Kasumi-1 (cell line): ENCODE measurements at places on chromosomes 13 and 19.
A peak's percentile ranks its signal among the peaks of the same experiment; 100 is the strongest.

DNA sequence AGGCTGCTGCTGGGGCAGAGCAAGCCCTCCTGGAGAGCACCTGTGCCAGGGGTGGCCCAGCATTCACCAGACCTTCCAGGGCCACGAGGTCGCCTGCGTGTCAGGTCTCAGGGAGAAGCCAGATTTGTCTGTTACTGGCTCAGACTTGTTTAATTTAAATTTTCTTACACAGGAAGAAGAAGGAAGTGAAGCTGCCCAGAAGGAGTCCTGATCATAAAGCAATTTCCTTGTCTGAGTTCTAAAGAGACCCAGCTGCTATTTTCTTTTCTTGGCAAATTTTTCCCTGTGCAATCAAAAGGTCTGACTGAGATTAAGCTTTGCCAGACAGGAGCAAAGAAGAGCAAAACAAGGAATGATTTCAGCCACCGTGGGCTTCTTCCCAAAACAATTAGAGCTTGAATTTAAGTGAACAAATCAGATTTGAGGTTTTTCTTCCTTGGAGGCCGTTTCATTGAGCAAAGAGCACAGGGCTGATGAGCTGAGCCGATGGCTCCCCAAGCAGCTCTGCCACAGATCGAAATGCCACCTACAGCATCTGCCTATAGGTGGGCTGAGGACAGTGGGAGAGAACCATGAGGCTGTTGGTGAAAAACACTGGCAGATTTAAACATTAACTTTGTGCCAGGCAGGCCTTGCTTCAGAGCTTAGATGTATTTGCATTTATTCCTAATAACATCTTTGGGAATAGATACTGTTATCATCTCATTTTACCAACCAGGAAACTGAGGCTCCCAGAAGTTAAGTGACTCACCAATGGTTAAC, 40.1 kb downstream of the HSPH1 start:
- DNase-seq = peak; percentile 13

GRCh38 chr13:49954674-49955455, 18.7 kb upstream of the SPRYD7 start:
- no peak for DNase-seq

DNA sequence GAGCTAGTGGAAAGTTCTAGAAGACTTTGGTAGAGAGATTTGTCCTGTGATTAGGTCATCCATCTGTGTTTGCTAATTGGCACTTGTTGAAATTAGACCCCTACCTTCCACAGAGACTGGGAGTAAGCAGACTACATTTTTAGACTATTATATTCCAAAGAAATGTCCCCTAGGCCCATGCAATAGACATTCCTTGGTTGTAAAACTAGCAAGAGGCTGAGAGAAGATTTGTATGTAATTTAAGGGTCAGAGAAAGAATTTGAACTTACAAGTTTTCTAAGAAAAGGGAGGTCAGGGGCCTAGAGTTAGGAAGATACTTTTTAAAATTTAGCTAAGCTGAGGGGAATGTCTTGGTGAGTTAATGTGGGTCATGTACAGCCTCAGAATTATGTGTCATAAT, 470.7 kb upstream of the SLITRK1 start:
- no peak for DNase-seq

GRCh38 chr13:26867451-26868091, 107.0 kb upstream of the GPR12 start:
- DNase-seq = peak; percentile 0

DNA sequence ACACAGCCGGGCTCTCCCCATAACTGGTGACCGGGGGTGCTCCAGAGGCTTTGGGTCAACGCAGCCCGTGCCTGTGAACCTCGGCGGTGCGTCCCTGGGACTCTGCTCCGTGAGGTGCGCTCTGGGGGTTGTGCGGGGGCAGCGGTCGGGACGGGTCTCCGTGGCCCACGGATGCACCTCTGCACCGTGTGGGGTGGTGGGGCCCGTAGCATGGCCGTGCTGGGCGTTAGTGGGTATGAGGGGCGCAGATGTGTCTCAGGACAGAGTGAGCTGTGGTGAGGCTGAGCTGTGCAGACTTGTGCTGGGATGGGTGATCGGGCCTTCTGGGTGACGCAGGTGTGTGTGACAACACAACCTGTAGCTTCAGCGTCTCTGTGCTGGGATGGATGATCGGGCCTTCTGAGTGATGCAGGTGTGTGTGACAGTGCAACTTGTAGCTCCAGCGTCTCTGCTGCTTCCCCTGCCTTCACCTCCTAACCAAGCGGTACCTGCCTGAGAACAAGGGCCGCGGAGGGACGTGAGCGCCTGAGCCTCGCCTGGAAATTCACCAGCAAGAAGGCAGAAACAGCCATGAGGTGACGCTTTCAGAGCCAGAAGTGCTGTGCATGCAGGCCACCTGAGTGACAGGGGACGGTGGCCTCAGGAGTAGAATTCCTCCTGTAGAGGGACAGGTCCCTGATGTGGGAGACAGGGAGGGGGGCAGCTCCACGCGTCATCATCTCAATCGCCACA, 599 bp downstream of the ZNF331 start:
- no peak for DNase-seq

DNA sequence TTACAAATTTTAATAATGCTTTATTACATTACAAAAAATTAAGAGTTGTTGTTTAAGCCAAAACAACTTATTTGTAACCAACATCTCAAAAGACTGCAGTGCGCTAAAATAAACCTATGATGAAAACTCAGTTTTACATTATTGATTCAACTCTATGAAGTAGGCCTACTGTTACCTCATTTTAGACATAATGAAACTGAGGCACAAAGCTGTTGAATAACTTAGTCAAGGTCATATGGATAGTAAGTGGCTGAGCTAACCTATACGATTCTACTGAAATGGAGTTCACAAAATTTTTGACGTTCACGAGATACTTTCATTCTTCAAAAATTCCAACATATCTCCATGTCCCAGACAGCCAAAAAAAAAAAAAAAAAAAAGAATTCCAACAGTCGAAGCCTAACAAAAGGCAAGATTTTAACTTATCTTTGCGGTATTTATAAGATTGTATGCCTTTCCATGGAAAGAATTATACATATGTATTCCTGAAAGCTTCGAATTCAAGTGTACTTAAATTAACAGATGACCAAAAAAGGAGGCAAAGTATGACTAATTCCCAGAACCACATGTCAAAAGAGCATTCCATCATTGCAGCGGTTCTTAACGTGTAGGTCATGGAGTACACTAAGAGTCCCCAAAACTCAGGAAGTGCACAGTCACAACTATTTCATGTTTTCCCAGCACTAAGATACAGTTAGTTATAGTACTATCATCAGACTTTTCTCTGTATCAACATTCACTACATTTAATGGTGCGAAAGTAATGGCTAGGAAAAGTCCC, 69.4 kb downstream of the PSPC1 start:
- no peak for DNase-seq

DNA sequence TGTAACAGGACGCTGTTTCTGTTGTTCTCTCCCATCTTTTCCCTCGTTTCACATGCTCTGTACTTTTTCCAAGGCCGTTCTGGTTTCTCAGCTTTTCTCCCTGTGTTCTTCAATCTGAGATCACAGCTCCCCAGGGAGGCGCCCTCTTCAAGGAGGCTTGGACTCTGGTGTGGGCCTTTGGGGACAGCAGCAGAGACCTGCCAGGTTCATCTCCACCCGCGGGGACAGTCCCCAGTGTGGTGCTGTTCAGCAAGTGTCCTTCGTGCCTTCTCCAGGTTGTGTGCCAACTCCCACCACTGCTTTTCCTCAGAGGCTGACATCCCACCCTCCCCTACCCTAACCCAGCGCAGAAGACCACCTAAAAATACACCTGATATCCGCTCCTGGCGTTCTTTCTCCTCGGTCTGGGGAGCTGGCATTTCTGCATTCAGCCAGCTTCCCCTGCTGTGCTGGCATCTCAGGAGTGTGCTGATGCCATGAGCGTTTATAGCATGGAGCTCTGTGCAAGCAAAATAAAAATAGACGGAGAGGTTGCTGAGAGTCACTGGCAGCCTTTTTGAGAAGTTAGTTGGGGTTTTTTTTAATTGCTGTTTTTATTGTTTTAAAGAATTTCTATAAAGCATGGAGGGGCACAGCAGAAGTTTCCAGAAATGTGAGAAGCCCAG, 149.4 kb downstream of the STK24 start:
- no peak for DNase-seq

- DNase-seq = no peak
Observed at GRCh38 chr19:30102239-30102638, 160.2 kb downstream of the URI1 start.

- no peak for DNase-seq
Observed at GRCh38 chr13:30755678-30756077, 20.3 kb downstream of the ALOX5AP start.

DNA sequence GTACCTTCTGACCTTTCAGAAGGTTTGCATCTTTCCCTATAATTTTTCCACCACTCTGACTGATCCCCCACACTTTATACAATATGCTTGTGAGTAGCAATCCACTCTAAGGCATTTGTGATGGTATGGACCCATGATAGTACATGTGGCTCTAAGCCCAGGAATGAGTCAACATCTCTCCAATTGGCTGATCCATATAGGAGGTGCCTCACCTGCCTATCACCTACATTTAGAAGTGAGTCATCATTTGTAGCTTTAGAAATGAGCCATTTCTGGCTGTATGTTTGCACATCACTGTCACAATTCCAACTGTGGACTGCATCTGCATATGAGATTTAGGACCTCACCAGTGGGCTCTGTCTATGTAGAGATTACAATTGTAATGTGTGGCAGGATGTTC, 133.1 kb upstream of the ZNF91 start:
- DNase-seq = no peak

DNA sequence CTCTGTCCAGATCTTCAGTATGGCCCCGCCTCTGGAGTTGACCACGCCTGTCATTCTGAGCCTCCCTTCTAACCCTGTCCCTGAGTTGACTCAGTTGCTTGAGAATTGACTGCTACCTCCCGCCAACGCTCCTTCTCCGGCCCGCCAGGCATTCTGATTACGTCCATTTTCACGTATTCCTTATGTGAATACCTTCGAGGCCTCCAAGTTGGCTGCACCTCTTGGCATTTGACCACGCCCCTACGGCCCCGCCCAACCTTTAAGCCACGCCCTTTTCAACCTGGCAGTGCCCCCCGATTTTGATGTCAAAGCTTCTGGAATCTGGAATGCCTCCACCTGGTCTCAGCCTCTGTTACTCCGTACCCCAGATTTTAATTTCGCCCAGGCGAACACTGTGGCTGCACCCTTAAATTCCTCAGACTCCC, 1.7 kb upstream of the EML2 start:
- no peak for DNase-seq

GRCh38 chr19:46596008-46596407, 5.1 kb upstream of the CALM3 start:
- DNase-seq = no peak

DNA sequence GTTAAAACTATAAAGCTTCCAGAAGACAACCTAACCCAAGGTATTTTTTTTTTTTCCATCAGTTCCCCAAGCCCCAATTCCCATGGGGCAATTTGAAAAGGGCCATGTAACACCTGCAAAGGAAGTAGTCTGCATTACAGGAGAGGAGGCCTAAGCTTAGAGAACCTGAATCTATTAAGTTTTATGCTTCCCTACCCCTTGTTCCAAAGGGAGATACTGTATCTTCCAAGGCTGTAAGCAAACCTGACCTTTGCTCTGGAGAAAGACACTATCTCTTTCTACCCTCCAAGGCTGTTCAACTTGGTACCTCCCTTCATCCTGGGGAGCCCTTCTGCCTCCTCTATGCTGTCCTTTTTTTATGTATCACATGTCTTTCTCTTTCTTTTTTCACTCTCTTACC, 15.0 kb downstream of the KATNAL1 start:
- DNase-seq = no peak

GRCh38 chr19:58059003-58059670, at the start of gene ZNF135:
Gene ZNF135 (plus strand): TSS chr19:58059282. CDS start chr19:58060003, 721 bp downstream.
- no peak for DNase-seq

GRCh38 chr13:41418027-41418426, 39.3 kb upstream of the RGCC start:
- DNase-seq = no peak
